NCI-H1105 treated with DMSO at 0.1 percent for 48 hours (cell line): ENCODE measurements at places on chromosomes 1 and 21.

DNA sequence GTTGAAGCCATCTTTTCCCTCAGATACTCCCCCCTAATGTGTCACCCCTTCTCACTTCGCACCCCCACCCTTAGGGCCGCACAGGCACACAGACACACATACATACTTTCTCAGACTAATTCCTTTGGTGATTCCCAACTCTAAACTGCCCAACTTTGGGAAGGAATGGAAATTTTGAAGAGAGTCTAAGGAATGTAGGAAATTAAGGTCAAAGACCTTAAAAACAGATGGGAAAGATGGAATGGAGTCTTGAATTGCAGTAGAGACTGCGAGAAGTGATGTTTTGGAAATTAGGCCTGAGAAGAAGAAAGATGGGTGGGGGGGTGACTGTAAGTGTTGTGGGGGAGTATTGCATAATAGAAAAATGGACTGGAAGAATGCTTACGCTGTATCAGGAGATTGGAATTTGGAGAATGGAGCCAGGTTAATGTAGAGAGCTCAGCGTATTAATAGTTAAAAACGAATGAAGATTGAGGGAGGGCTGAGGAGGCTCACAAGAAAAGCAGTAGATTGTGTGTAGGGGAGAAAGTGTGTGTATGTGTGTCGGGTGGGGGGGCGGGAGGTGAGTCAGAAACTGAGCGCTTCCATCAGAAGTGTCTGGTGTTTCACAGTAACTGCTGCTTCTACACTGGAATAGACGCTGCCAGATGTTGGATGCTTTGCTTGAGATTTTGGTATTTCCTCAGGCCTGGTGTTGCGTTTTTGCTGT, 1.7 kb downstream of the PIP5K1A start:
- DNase-seq = no peak

GRCh38 chr1:38735651-38736161, 123.9 kb downstream of the RRAGC start:
- DNase-seq = no peak

GRCh38 chr1:52550447-52550846, 2.4 kb downstream of the TUT4 start:
- DNase-seq = no peak

DNA sequence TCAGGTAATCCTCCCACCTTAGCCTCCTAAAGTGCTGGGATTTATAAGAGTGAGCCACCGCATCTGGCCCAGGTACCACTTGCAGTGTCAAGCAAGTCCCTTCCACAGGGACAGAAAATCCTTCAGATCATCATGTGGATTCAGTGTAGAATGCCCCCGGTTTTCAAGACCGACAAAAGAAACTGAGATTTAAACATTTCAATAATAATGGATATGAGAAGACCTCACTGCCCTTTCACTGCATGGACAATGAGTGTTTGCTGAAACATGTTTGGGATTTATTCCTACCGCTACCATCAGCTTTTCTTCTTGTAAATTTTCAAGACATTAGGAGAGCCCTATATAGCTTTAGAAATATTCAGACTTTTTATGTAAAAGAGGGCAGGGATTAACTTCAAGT, 41.5 kb downstream of the HTR6 start:
- no peak for DNase-seq

- DNase-seq = no peak
Observed at GRCh38 chr21:14712121-14712715, 166.1 kb upstream of the SAMSN1 start.

DNA sequence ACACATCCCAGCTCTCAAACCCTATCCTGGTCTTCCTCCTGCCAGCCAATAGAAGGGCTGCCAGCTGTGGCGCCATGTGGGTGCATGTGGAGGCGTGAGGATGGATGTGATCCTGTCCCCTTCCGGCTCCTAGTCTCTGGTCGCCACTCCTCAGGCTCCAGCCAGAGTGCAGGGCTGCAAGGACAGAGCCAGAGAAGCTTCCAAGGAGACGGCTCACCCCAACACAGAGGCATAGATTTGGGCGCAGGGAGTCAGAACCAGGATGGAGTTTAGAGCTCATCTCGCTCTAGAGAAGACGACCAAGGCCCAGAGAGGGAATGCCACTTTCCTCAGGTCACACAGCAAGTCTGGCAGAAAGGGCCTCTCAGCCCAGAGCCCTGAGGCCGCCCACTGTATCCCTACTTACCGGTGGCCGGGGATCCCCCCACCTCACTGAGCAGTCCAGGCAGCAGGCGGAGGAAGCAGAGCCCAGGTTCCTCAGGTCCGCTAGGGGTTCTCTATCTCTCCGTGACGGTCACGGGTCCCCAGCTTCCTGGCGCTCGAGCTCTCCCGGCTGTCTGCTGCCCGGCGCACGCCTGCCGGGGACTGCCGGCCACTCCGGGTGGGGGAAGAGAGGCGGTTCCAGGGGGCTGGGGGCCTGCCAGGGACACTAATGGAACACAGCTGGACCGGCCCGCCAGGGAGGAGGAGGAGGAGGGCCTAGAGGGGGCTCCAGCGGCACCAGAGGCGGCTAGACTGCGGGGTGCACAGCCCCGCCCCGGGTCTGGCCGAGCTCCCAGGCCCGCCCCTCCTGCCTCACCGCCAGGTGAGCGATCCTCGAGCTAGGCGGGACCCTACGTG, at the start of gene COL16A1:
TSS of gene COL16A1 (minus strand) at position 587 of the 840 bp plus-strand sequence. CDS start 1,824 bp downstream, outside the sequence.
- DNase-seq = peak; percentile 58

- DNase-seq = no peak
Observed at GRCh38 chr21:41228958-41229357, 61.0 kb downstream of the BACE2 start.
